ENCODE measurements at places on chromosomes 6 and 20.
A peak's percentile ranks its signal among the peaks of the same experiment; 100 is the strongest.

DNA sequence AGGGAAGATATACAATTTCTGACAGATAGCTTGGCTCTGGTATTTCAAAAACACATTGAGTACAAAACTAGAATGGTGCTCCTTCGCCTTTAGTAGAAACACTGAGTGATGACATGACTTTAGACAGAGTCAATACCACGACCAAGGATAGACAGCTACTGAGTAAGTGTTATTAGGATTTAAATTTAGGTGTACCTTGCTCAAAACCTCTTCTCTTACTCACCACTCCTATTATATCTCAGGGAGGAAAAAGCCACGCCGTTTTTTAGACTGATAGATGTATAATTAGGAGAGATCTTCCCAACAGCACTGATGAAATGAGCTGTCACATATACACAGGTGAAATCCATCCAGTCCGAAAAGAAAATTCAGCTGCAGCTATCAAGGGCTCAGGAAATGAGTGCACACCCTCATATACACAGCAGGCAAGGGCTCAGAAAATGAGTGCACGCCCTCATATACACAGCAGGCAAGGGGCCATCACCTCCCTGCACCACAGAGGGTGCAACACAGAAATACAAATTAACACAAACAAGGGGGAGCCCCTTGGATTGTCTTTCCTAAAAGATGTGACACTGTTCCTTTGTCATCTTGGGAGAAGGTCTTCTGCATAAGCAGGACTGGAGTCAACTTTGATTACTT, 53.7 kb downstream of the LYRM4 start:
- no peak for DNase-seq

DNA sequence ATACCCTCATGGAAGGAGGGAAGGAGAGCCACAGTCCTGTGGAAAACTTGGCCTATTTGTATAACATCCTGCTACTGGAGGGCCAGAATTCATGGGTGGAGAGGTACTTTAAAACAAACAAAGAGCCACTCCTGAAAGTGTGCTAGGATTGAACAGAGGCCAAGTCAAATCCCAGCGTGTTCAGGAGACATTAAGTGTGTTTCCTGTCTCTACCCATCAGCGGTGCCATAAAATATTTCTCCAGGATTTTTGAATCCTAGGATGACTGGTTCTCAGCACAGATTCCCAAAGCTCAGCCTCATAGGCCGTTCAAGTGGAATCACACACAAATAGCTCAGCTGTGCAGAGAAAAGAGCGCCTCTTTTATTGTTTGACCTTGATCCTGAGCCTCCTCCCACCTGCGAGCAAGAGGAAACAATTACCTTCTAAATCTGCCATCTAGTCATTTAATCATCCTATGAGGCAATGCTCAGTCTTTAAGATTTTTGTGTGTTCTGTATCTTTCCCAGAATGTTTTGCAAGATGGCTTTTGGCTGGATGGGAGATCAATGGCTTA, 31.8 kb upstream of the RALGAPA2 start:
- DNase-seq: no peak

DNA sequence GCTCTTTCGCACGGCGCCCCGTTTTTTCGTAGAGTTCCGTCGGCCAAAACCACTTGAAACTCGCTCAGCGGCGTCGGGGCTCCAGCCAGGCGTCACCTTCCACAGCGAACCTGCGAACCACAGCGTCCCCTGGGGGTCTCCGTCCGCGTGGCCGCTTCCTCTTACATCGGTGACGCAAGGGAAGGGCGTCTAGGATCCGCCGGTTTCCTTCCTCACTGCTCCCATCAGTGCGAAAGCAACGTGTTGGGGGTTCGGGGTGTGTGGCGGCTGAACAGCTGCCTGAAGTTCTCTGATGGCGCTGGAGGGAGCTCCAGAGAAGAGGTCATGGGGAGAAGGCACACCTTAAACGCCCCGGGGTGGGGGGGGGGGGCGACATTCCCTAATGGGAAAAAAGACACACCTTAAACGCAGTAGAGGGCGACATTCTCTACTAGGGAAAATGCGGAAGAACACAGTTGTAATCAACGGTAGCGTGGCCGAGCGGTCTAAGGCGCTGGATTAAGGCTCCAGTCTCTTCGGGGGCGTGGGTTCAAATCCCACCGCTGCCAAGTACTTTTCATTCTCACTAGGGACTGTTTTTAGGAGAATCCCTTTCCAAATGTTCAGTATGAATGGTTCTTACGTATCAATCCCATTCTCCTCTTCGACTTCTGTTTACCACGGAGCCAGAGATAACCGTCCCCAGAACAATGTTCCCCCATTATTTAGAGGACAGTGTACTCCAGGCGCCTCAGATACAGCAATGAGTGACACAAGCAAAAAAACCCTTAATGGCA, 16.4 kb downstream of the ZNF311 start:
- peak; percentile 78 for DNase-seq

DNA sequence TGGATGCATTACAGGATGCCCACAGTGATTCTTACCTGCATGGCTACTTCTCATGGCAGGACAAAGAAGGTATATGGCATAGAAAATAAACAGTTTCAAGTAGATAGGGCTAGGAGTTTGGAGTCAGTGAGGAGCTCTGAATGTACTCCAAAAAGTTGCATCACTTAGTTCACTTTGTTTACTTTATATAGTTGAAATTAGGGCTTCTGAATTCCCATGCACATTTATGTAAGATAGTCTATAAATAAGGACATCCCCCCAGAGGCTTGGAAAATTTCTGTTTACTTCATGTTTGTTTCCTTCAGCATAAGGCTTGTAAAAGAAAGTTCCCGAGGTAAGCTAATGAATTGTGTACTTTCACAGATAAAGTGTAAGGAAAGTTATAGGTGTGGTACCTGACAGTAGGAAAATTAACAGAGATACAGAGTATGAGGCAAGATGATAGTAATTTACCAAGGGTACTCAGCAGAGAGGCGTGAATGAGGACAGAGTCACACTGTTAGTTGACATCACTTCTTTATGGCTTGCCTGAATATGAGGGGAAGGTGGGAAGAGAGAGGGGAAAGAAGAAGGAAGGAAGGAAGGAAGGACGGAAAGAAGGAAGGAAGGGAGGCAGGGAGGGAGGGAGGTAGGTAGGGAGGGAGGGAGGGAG, 51.1 kb downstream of the ADTRP start:
- DNase-seq: no peak

DNA sequence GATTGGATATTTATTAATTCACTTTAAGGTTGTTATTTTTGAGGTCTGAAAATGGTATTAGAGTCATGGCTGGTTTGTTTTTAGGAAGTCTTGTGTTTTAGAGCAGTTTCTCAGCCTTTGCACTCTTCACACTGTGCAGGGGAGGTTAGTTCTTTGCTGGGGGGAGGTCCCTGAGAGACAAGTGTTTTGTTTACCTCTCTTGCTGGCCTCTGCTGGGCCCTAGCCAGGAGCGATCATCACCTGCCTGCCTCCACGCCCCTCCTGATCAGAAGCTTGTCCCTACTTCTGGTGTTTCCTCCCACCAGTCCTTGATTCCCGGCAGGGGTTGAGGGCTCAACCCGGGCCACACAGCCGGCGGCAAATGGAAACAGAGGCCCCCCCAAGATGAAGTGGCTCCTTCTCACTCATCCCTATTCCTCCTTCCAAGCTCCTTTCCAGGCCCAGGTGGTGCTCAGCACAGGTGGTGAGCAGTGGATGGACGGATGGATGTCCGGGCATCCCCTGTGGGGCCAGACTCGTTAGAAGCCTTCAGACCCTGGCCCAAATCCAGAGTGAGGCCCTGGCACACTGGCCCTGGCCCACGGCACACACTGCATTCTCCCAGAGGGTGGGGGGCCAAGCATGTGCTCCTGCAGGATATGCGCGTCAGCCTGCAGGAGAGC, 51.3 kb downstream of the GRM4 start:
- DNase-seq: no peak

GRCh38 chr6:63685446-63686379, 50.1 kb downstream of the PHF3 start:
- peak; percentile 19 for DNase-seq

- no peak for DNase-seq
Observed at GRCh38 chr6:136684466-136684865, 107.8 kb downstream of the MAP3K5 start.

- DNase-seq: no peak
Observed at GRCh38 chr6:141965016-141965545, 167.6 kb upstream of the GJE1 start.

DNA sequence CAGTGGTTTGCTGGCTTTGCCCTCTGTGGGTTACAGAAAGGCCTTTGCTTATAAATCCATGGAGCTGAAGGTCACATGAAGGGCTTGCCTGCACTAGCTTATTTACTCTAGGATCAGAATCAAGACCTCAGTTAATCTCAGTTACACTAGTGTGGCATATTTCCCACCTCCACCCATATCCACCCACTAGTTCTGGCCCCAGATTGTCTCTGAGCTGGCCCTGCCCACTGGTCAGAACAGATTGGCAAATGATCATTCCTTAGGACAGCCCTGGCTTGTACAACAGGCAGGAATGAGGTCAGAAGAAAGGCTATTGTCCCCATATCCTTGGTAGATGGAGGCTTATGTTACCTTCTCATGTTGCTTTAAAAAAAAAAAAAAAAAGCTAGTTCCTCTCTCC, 33.3 kb upstream of the SASH1 start:
- DNase-seq: no peak

DNA sequence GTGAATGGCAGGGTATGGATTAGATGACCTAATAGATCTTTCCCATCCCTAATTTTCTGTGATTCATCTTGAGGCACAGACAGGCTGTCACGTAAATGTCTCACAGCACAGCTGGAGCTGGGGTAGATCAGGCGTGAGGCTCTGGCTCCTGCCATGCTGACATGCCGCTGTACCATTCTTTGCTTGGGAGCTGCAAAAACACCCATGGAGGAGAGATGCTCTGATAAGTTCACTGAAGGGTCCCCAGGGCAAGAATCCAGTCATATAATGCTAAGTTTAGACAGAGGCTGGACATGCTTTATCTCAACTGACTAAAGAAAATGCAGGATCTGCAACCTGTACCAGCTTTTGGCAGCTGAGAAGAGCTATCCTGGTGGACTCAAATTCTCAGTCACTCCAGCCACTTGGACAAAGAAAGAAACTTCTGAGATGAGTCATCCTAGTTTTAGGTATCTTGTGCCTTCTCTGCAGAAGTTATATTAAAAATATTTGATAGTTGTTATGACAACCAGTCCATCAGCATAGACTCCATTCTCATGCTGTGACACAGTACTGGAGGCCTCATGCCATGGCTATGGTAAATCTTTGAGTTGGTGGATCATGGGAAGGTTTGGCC, 185.1 kb upstream of the RAB32 start:
- DNase-seq: no peak

DNA sequence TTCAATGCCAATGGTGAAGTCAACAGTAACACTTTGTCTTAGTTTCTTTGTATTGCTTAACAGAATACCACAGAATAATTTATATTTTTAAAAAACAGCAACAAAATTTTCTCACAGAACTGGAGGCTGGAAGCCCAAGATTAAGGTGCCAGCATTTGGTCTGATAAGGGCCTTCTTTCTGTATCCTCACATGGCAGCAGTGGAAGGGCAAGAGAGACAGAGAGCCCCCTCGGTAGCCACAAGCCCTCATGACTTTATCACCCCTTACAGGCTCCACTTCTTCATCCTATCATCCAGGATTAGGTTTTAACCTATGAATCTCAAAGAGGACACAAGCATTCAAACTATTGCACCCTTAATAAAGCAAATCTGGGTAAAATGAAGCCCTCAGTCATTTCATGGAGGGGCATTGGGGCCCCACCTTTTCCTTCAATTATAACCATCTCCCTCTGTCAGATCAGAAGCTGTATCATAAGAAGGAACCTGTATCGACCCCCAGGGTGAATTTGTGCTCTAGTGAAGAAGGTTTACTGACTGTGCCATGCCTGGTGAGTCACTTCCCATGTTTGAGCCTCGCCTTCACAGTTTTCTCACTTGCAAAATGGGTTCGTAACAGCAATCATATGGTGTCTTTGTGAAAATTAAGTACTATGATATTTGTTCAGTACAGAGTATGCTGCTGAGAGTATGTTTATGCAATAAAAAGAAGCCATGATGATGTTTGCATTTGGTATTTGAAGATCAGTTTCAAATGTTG, 178.2 kb downstream of the LRFN2 start:
- DNase-seq: no peak

DNA sequence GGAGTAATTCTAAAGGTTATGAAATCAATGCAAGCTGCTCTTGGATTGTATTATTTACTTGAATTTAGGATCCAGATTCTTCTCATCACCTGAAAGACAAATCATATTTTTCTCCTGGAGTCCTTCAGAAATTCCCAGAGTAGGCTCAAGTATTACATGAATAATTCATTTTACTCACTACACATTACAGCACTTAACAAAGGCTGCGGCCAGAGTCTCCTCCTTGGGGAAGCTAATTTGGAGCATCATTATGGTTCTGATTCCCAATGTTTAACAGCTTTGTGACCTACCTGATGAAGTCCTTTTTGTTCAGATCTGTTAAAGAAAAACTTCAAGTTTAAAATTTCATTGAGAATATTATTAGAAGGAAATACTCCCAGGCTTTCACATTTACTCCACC, 28.7 kb downstream of the GRIK2 start:
- no peak for DNase-seq

- DNase-seq: no peak
Observed at GRCh38 chr6:116393430-116393829, 22.7 kb downstream of the DSE start.

DNA sequence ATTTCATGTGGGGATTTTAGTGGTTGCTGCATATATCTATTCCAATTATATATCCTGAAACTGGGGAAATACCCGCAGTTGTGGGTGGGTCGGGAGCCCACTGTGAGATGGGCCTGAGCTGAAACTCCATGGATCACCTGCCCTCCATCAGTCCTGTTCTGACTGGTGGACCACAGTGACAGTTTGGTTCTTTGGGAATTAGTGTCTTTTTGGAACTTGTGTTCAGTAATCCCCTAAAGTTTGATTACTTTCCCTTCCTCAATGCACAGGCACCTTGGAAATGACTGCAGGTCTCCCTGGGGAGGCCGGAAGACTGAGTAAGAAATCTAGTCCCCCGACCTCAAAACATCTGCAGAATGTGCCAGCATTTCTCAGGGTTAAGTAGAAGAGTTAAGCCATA, 11.3 kb downstream of the STK35 start:
- DNase-seq: no peak

GRCh38 chr6:33290459-33290858, 1.1 kb downstream of the PFDN6 start:
- no peak for DNase-seq

GRCh38 chr6:107244742-107245480, 129.6 kb upstream of the BEND3 start:
- no peak for DNase-seq

GRCh38 chr6:97129106-97129505, 153.9 kb downstream of the MMS22L start:
- no peak for DNase-seq

- no peak for DNase-seq
Observed at GRCh38 chr6:166025149-166025898, 142.3 kb downstream of the TBXT start.

GRCh38 chr6:155523821-155524651, 68.4 kb upstream of the NOX3 start:
- no peak for DNase-seq

- DNase-seq: no peak
Observed at GRCh38 chr6:53634184-53634631, 31.3 kb downstream of the KLHL31 start.

Data from CD4-positive, alpha-beta T cell treated with Interleukin-1 beta for 1 hour (primary cell).